ENCODE measurements at places on chromosomes 3 and 15.

DNA sequence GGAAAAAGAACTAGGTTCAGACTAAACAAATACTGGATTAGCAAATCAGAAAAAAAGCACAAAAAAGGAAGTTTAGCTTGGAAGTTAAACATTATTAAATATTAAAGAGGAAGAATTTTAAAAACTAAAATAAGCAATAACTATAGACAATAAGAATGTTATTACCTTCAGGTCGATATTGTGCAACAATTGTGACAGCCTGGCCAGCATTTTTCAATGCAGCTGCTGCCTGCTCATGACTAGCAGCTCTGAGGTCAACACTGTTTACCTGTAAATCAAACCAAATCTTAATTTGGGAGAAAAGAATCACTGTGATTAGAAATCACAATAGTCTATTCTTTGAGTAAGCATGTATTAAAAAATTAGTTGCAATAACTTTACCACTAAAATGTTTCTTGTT is 75.1 kb upstream of the MELTF start:
- DNase-seq, result no peak

DNA sequence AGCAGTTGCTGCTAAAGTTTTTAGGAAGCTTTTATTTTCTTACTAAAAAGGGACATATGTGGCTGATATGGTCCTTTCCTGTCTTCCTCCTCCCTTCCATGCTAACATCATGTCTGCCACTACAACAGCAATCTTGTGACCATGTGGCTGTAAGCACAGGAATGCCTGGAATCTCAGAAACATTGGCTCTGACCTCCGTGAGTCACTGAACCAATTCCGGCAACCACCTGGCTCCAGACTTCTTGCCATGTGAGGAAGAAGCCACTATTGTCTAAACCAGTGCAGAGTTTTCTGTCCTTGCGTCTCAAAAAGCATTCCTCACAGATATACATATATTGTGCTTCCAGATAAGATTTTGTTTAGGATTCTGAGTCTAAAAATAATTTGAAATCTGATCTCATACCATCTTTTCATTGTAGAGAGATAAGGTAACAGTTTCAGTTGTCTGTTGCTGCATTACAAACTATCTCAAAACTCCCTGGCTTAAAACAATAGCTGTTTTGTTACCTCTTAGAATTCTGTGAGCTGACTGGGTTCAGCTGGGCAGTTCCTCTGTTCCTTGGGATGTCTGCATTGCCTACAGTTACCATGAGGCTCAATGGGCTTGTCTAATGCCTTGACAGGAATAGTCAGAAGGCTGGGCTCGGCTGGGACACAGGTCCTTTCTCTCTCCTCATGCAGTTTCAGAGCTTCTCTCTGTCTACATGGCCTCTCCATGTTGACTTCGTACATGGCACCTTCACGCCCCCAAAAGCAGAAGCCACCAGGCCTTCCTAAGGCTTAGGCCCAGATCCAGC is 77.3 kb upstream of the MAGI1 start:
- peak; percentile 53 for DNase-seq

DNA sequence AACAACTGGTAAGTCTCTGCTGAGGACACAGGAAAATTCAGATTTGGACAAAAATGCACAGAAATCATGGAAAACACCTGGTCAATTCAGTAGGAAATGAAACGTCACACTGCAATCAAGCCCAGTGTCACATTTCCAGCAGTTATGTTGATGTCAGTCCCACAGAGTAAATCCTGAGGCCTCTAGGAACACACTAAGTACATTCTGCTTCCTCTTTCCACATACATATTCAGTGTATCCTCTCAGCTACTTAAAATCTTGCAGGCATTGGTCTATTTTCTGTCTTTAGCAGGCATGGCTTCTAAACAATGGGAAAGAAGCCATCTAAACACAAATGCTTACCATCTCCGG is 207.8 kb downstream of the PLCL2 start:
- no peak for DNase-seq

- DNase-seq, result peak; percentile 66
Observed at GRCh38 chr15:88911766-88912118, 1.4 kb downstream of the MFGE8 start.

DNA sequence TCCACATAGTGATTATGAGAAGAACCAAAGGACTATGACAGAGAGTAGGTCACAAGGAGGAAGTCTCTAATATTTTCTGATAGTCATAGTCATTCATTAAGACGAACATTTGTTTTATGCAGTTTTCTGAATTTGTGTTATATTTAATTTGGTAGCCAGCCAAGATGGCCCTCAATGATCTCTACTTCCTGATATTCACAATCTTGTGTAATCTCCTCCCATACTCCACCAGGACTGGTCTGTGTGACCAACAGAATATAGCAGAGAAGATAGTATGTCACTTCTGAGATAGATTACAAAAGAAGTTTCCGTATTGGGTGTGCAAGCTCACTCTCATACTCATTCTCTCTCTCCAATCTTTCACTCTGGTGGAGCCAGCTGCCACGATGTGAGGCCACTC is 30.8 kb downstream of the HLTF start:
- DNase-seq, result no peak

- no peak for DNase-seq
Observed at GRCh38 chr15:59332009-59332408, 40.7 kb downstream of the MYO1E start.

- DNase-seq, result no peak
Observed at GRCh38 chr3:24401811-24402185, 92.9 kb downstream of the THRB start.

GRCh38 chr3:46883054-46883829 is 5.7 kb downstream of the PTH1R start:
- no peak for DNase-seq

DNA sequence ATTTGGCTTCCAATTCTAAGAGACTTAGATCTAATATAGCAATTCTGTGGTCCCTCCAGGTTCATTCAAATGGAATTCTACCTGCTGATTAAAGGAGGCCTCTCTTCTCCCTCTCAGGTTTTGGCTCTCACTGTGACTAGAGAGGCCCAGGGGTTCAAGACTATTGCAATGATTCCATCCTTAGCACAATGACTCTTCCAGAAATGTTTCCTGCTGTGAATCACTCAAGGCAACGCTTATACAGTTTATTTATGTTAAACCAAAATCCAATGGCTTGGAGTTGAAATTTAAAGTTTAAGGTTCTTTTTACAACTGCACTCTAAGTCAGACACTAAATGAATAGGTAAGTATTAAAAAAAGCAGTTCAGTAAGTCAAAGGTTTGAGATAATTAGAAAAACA is 39.9 kb downstream of the IFT57 start:
- DNase-seq, result no peak

DNA sequence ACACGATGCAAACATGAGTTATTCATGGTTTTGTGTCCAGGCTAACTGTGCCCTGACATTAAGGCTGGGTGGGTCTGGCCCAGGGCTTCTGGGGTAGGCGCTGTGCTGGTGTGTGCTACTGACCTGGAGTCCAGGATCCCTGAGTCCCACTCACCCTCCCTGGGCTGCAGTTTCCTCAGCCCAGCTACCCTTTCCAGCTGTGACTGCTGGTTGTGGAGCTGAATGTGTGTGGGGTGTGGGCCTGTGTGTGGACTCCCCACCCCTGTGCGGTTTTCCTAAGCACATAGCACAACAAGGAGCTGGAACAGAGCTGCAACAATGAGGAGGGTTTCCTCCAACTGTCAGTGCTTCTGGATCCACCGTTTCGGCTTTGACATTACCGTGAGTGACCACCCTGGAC is 38.0 kb downstream of the SMAD3 start:
- DNase-seq, result no peak

DNA sequence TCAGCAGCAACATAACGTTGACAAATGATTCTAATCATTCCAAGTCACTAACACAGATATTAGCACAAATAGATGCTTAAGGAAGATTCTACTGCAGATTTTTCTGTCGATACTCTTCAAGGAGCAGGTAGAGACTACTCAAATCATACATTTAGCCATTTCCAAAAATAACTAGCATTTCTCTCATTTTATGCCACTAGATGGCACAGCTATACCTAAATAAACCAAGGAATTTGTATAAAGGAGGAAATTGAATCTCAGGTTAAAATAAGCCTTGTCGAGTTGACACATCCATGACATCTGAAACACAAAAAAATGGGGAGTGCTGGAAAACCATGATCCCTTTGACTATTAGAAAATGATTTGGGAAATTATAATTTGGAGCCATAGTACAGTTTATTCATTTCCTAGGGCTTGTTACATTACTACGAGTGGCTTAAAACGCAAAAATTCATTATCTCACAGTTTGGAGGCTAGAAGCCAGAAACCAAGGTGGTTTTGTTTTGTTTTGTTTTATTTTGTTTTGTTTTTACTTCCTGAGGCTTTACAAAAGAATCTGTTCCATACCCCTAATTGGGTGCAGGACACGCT is 59.5 kb upstream of the STRIT1 start:
- DNase-seq, result no peak

DNA sequence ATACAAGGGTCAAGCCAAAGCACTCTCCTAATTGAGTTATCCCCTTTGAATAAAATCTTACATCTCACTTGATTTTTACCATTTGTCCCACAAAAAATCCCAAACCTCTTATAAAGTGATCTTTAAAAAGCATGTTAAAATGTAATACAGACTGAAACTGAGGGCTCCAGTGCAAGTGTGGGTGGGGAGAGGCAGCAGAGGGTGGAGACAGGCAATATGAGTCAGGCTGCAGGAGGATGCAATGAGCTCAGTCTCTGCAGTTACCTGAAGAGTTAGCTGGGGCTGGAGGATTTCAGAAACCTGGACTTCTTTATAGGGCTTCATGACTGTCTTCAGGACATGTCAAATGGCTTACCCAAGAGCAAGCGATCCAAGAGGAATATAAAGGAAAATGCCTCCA is 14.2 kb upstream of the COLQ start:
- no peak for DNase-seq

GRCh38 chr15:44129911-44130310 is 65.2 kb downstream of the FRMD5 start:
- no peak for DNase-seq

DNA sequence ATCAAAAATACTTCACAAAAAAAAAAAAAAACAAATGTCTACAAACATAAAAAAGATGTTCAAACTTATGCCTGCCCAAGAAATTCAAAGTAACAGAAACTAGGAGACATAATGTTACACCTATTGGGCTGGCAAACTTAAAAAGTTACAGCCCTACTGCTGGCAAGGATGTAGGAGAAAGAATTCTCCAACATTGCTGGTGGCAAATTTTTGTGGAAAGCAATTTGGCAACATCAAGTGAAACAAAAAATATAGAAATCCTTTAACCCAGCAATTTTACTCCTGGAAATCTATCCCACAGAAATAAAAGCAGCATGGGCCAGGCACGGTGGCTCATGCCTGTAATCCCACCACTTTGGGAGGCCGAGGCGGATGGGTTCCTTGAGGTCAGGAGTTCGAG is 73.2 kb downstream of the STAG1 start:
- no peak for DNase-seq

- no peak for DNase-seq
Observed at GRCh38 chr15:85609492-85609891, 185.2 kb downstream of the KLHL25 start.

DNA sequence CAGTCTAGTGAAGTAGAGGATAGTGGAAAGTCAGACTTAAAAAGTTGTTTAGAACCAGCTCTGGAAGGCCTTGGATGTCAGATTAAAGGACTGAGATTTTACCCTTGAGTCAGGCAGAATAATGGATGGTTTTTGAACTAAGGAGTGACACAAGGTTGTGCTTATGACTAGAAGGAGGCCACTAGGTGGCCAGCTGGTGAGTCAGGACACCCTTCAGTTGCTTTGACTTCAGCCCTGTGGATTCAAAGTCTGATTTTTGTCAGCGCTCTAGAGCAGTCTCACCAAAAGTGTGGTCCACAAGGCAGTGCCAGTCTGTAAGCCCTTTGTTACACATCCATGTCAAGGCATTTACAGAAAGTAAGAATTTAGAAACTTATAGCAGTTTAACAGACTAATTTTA is 3.8 kb upstream of the GABPB1 start:
- DNase-seq, result no peak

DNA sequence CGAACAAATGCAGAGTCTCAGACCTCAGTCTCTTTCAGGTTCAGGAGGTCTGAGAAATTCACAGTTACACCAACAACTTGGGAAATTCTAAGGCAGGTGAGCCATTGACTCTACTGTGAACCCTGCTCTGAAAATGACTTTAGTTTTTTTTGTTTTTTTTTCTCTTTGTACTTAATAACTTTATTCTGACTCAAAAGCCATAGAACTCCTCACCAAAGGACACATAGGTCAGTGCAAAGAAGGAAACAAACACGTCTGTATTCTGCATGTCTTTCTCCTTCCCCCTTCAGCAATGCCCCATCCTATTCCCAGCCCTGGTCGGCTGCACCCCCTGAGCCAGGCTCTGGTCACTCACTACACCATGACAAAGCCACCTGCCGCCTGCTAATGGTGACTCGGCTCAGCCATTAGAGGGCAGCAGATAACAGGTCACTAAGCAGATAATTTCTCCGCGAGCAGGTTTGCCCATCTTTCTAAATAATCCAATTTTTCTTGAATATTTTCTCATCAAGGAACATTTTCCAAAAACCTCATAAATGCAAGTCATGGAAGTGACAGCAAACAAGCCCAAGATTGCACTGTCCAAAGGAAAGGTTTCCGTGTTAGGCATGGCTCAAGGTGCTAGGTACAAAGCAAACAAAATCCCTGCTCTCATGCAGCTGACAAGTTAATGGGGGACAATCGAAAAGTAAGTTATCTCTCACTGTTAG is 37.7 kb downstream of the TM4SF4 start:
- peak; percentile 59 for DNase-seq

GRCh38 chr15:28459279-28459678 is 73.5 kb downstream of the GOLGA8G start:
- no peak for DNase-seq

DNA sequence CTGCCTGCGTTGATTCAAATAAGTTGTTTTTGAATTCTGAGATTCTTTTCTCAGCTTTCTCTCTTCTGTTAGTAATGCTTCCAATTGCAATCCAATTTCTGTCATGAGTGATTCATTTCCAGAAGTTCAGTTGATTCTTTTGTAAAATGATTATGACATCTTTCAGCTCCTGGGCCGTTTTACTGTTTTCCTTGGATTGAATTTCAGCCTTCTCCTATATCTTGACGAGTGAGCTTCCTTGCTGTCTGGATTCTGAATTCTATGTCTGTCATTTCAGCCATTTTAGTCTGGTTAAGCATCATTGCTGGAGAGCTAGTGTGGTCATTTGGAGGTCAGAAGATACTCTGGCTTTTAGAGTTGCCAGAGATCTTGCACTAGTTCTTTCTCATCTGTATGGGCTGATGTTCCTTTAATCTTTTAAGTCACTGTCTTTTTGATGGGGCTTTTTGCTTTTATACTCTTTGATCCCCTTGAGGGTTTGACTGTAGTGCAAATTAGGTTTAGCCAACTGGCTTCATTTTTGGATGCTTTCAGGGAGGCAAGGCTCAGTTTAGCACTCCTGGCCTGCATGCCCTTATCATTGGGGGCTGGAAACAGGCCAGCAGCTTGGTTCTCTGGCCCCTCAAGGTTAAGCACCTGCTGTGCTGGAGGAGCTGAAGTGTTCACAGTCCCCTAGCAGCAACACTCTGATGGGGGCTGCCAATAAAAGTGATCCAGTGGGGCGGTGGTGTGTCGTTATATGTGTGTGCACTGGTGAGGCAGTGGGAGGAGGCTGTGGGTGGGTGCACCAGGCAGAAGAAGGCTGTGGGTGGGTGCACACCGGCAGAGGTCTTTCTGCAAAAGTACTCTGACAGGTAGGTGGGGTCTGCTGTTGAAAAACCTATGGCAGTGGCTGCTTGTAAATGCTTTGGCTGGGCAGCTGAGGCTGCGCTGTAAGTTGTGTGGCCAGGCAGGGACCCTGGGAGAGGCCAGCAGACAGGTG is 51.2 kb downstream of the MCTP2 start:
- no peak for DNase-seq

GRCh38 chr15:73346735-73347312 is 21.9 kb downstream of the HCN4 start:
- DNase-seq, result peak; percentile 67

All from Right ventricle myocardium superior (tissue), 1 donor.